ENCODE measurements at places on chromosomes 2 and 18. TPM values are rescaled to one million over a fixed set of nuclear protein-coding genes. Genes with fewer than 3 reads are reported as not detected.

DNA sequence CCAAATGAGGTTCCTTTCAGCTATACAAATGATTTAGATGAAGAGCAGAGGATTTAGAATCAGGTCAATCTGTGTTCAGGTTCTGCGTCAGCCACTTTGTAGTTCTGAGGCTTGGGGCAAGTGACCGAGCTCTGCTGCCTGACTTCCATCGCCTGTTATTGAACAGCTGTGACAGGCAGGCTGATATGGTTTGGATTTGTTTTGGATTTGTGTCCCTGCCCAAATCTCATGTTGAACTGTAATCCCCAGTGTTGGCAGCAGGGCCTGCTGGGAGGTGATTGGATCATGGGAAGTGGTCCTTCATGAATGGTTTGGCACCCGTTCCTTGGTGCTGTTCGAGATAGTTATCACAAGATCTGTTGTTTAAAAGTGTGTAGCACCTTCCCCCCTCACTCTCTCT, 18.6 kb downstream of the TYMS start:
- H3K4me1 ChIP-seq: peaks cover under 1% of the 10 kb centered on the region
- H3K27ac ChIP-seq: no peak overlapping the region
- no peaks in the 10 kb centered on the region for H3K27me3 ChIP-seq
- H3K4me3 ChIP-seq: no peak overlapping the region
- DNase-seq: no peak

DNA sequence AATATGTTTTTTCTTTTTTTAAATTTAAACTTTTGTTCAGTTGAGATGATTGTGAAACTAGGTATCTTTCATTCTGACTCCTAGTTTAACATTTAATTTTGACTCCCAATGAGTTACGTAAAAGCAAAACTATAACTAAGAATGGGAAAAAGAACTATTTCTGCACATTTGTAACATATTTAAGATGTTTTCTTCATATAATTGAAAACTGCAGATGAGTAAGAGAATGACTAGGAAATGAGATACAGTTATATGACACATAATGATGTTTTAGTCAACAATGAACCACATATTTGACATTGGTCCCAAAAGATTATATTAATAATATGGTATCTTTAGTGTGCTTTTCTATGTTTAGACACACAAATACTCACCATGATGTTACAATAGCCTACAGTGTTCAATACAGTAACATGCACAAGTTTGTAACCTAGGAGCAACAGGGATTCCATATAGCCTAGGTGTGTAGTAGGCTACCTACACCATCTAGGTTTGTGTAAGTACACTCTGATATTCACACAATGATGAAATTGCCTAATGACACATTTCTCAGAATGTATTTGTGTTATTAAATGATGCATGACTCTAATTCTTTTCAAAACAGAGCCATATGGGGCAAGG, 12.6 kb downstream of the ERMN start:
- no peaks in the 10 kb centered on the region for H3K4me1 ChIP-seq
- DNase-seq: no peak

DNA sequence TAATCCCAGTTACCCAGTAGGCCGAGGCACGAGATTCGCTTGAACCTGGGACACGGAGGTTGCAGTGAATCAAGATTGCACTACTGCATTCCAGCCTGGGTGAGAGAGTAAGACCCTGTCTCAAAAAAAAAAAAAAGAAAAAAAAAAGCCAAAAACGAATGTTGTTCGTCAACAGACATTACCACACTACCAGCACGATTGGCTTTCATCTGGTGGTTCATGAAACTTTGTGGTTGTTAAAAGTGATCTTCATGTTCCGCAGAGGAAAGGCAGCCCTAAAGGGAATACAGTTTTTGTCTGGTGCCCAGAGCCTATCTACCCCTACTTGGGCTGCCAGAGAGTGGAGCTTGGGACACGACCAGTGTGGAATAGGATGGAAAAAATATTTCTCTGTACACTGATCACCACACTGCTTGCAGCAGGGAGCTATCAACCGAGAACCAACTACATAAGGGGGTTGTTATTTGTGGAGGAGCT, 13.6 kb upstream of the CXCR4 start:
- peak overlapping the region; percentile 95 for H3K27ac ChIP-seq
- H3K36me3 ChIP-seq: no peaks in the 10 kb centered on the region
- H3K27me3 ChIP-seq: no peaks in the 10 kb centered on the region
- H3K4me3 ChIP-seq: peak overlapping the region; percentile 43
- H3K4me1 ChIP-seq: peaks cover 98% of the 10 kb centered on the region

DNA sequence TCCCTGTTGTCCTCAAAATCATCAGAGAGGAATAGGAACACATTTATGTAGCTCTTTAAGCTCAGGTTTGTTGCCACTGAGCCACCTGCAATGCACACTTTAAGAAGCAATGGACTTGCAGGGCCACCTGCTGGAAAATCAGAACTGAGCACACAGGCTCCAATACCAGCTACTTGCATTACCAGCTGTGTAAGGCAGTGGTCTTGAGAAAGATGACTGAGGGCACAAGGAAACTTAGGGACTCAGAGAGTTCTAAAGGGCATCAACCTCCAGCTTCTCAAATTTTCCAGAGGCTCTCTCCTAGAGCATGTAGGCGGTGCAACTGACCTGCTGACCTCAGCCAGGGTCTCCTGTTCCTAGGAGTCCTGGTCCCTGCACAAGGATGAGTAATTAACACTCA, 2.5 kb upstream of the CNDP2 start:
- peak; percentile 71 for DNase-seq
- H3K4me3 ChIP-seq: no peak overlapping the region
- H3K4me1 ChIP-seq: peaks cover 21% of the 10 kb centered on the region
- no peaks in the 10 kb centered on the region for H3K27me3 ChIP-seq
- H3K36me3 ChIP-seq: no peaks in the 10 kb centered on the region

GRCh38 chr2:6184532-6185292, 492.5 kb downstream of the SOX11 start:
- no peak overlapping the region for H3K27ac ChIP-seq
- no peaks in the 10 kb centered on the region for H3K36me3 ChIP-seq
- no peaks in the 10 kb centered on the region for H3K4me1 ChIP-seq
- no peak for DNase-seq
- no peaks in the 10 kb centered on the region for H3K27me3 ChIP-seq

- H3K4me3 ChIP-seq: no peak overlapping the region
- no peaks in the 10 kb centered on the region for H3K36me3 ChIP-seq
- H3K27me3 ChIP-seq: no peaks in the 10 kb centered on the region
Measured at GRCh38 chr18:11146238-11146946, 3.0 kb downstream of the PIEZO2 start.

DNA sequence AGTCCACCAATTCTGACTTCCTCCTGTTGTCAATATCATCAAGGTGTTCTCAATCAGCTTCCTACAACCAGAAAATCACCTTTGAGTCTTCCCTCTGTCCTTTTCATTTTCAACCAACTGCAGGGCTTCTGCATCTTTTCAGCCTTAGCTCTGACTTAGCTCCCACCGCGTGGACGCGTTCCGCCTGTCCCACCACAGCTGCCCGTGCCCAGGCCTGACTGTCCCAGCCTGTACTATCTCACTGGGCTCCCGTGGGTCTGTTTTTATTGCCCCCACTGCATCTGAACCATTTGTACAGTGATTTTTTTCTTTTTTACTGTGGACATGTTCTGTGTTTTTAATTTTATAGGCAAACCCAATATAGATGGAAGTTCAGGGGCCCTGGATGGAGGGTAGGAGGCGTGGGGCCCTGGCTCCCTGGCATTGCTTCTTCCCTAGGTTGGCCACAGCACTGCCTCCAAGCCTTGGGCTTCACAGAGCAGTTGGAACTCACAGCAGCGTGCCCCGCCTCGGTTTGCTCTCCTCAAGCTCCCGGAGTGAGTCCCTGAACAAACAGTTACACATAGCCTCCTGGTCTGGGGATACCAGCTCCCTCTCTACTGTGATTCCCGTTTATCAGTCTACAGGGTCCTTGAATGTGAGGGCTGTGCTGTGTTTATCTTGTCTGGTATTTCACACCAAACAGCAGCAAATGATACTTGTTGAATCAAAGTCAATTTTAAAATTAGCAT, 280.6 kb upstream of the PXDN start:
- H3K27me3 ChIP-seq: no peaks in the 10 kb centered on the region
- no peak for DNase-seq
- H3K4me3 ChIP-seq: no peak overlapping the region
- H3K4me1 ChIP-seq: no peaks in the 10 kb centered on the region
- H3K36me3 ChIP-seq: no peaks in the 10 kb centered on the region

GRCh38 chr2:128724547-128724946, 405.9 kb upstream of the HS6ST1 start:
- no peaks in the 10 kb centered on the region for H3K36me3 ChIP-seq
- H3K4me1 ChIP-seq: no peaks in the 10 kb centered on the region
- no peak overlapping the region for H3K4me3 ChIP-seq
- DNase-seq: no peak

- no peaks in the 10 kb centered on the region for H3K36me3 ChIP-seq
- H3K4me3 ChIP-seq: no peak overlapping the region
- no peaks in the 10 kb centered on the region for H3K27me3 ChIP-seq
- no peak for DNase-seq
- H3K27ac ChIP-seq: no peak overlapping the region
- H3K4me1 ChIP-seq: peaks cover 8% of the 10 kb centered on the region
Measured at GRCh38 chr2:6872394-6872793, 5.2 kb upstream of the RSAD2 start.

GRCh38 chr2:161123531-161124030, 36.6 kb upstream of the TANK start:
- H3K27ac ChIP-seq: no peak overlapping the region
- no peaks in the 10 kb centered on the region for H3K4me1 ChIP-seq
- no peak overlapping the region for H3K4me3 ChIP-seq
- H3K27me3 ChIP-seq: no peaks in the 10 kb centered on the region

DNA sequence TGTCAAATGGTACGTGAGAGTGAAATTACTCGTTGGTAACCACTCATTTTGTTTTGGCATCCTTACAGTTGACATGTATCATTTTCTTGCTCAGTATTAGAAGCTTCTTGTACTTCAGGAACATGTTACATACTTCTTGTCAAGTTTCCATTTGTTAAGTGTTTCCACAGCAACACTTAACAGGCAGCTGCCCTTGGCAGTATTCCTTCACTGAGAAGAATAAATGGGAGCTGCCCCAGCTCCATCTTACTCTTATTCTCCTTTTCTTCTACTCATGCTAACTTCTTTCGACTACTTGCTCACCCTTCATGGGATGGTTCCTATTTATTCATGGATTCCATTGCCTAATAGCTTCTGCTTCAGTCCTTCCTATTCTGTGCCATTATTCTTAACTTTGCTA, 60.1 kb upstream of the TUBA3E start:
- H3K4me1 ChIP-seq: no peaks in the 10 kb centered on the region
- H3K4me3 ChIP-seq: no peak overlapping the region
- H3K36me3 ChIP-seq: no peaks in the 10 kb centered on the region
- no peaks in the 10 kb centered on the region for H3K27me3 ChIP-seq
- no peak for DNase-seq

Gene GRHL1
- 0.14 TPM for polyA plus RNA-seq

Gene REEP1
- not detected for polyA plus RNA-seq
